Skeletal muscle cell (primary cell): ENCODE measurements at places on chromosomes 1 and 21.

DNA sequence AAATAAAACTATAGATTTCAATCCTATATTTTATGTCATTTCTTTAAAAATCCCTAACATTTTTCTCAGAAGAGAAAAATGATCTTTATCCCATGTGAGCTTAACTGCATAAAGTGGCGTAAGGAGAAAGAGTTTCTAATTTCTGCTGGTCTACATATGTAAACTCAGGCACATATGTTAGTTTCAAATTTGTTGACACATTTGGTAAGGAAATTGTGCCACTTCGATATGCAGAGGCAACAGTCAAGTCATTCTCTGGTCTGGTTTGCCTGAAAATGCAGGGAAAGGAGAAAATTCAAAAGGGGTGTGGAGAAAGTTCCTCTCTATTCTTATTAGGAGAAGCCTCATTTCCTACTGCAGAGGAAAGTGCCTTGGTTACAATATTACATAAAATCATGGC, 11.5 kb downstream of the KCNA3 start:
- DNase-seq: no peak

DNA sequence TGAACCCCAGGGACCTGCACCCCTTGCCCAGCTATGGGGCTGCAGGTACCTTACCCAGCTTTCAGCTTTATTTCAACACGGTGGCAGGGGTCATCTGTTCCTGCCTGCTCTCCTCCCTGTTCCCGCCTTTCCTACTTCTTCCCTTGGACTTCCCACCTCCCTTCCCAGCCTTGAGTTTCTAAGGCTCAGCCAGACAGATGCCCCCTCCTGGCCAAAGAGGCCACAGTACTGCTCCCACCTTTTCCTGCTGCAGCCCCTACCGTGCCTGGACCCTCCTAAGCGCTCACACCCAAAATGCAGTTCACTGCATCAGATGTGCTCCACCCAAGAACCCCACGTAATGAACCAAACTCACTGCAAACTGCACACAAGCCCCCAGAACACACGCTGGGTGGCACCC, 7.7 kb downstream of the NOC2L start:
- no peak for DNase-seq

DNA sequence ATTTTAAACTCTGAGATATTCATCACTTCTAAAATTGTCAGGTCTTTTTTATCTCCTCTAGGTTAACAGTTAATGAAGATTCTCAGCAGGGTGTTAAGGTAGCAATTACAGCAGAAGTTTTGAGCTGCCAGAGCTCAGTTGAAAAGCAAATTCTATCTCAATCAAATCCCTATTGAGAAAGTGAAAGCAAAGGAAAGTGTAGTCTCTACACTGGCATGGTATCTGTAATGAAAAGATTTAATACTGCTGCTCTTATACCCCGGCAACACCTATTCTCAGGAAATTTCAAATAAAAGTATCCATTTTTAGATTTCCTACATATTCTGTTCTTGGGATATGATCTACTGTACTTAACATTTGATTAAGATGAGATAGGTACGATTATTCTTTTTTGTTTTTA, 913.5 kb downstream of the MRPL39 start:
- DNase-seq: no peak

DNA sequence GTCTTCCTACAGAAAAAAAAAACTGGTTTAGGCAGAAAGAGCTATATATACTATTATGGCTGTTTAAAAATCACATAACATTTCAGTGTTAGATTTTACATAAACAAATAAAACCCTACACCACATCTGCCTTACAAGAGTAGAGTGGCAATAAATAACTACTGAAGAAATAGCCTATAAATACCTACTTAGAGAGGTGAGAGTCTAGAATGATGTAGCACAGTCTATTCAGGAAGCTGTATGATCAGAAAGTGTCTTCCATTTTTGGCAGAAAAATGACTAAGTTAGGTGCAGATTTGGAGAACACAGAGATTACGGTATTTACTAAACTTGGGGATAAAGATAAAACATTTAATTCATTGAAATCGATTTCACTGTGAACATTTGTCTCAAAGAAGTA, 75.5 kb downstream of the VAV3 start:
- DNase-seq: no peak

- no peak for DNase-seq
These were observed 917 bp downstream of the MEX3A start for GRCh38 chr1:156081180-156081916.

DNA sequence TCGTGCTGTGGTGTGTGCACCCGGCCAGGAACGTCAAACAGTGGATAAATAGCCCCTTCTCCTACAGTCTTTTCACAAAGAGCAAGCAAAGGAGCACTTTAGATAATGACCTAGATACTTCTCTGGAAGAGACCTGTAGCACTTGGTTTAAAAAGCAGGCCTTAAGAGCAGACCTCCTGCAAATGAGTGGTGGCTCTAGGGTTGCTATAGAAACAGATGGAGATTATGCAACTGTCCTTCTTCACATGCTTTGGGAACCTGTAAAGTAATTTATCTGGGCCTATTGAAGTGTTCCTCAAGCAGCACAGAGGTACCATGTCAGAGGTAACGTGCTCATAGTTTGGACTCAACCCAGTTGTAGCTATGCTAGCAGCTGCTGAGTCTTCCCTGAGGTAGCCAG, 208.2 kb upstream of the KIAA0040 start:
- no peak for DNase-seq

- DNase-seq: no peak
These were observed 19.3 kb downstream of the PGLYRP3 start for GRCh38 chr1:153293480-153293775.

DNA sequence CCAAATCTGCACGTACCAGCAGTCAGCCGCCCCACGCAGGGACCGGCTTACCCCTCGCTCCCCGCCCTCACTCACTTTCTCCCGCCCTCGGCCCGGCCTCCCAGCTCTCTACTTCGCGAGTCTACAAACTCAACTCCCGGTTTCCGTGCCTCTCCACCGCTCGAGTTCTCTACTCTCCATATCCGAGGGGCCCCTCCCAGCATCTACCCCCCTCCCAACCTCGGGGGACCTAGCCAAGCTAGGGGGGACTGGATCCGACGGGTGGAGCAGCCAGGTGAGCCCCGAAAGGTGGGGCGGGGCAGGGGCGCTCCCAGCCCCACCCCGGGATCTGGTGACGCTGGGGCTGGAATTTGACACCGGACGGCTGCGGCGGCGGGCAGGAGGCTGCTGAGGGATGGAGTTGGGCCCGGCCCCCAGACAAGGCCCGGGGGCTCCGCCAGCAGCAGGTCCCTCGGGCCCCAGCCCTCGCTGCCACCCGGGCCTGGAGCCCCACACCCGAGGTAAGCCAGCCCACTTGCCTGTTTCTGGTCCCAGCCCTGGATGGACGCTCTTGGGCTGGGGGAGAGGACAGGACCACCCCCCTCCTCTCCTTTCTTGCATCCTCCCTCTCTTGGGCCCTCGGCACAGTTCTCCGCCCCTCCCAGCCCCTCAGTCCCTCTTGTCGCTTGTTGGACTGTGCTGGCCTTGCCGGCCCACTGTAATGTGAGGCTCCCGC, at the start of gene ARTN:
TSS of gene ARTN (plus strand) at position 416 of the 715 bp plus-strand sequence. CDS start 1,856 bp downstream, outside the sequence.
- no peak for DNase-seq
